NB4 (cell line): ENCODE measurements at places on chromosomes 1 and 21.

GRCh38 chr1:197178998-197179397, 32.5 kb upstream of the ASPM start:
- no peak for DNase-seq

GRCh38 chr1:195618287-195618686, 990.0 kb downstream of the KCNT2 start:
- no peak for DNase-seq

DNA sequence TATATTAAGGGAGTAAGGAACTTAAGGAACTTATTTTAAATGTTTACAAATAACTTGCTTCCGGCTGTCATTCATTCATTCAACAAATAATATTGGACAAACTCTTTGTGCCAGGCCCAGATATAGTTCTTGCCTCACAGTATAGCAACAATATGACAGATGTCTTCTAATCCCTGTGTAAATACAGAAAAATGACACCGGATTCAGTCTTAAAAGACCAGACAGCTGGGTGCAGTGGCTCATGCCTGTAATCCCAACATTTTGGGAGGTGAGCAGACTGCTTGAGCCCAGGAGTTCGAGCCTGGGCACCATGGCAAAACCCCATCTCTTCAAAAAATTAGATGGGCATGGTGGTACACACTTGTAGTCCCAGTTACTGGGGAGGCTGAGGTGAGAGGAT, 23.7 kb downstream of the EIF2B3 start:
- no peak for DNase-seq

GRCh38 chr1:58702261-58703141, 2.6 kb upstream of the MYSM1 start:
- DNase-seq, result no peak

- DNase-seq, result no peak
Observed at GRCh38 chr1:182952677-182953444, at the start of gene SHCBP1L. Gene SHCBP1L, minus strand, starts transcription at chr1:182953166. Its CDS starts 33 bp downstream, at chr1:182953133.

DNA sequence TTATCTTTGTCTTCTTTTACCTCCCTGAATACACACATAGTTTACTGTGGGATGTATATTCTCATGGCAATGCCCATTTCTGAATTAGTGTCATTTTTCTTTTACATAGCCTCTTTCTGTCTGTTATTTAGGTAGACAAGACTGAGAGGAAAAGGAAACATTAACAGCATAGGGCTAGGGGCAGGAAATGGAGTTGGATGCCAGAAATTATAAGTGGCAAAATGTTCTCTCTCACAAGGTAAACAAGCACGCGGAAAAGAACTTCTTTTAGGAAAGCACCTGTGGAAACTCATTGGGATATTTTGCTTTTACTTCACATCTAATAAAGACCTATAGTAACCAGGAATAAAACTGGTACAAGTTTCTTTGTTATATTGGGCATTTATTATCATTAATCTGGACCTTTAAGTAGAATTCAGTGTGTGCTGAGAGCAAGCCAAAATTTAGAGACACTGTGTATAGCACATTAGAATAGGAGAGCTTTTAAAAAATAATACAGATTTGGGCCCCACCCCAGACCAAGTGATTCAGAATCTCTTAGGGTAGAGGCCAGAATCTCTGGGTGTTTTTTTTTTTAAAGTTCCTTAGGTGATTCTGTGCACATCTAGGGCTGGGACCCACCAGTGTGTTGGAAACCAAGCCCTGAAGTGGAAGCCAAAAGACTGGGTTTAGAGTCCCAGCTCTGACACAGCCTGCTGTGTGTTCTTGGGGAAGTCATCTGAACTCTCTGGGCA, 32.7 kb downstream of the S100A10 start:
- no peak for DNase-seq

DNA sequence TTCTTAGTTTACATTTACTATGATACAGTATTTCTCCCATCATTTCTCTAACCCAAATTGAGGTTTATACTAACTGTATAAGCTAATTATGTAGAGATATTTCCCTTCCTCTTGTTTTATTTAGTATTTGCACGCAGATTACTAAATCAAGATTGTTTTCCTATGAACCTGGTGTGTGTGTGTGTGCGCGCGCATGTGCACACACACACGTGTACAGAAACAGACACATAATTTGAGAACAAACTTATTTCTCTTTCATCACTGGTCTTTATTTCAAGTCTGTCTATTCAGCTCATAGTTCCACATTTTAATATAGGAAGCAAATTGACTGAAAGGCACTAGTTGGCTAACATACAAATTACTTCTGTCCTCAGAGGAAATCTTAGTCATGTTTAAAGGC, 19.7 kb upstream of the COL24A1 start:
- no peak for DNase-seq

GRCh38 chr1:211534545-211535291, 42.8 kb upstream of the RD3 start:
- DNase-seq, result no peak
